ENCODE measurements at places on chromosomes 6 and 20. TPM values are rescaled to one million over a fixed set of nuclear protein-coding genes. Genes with fewer than 3 reads are reported as not detected.

COL19A1 gene
- under 0.01 TPM for total RNA-seq

GRCh38 chr20:47551841-47552240, 50.2 kb downstream of the NCOA3 start:
- DNase-seq, result no peak

GRCh38 chr20:11776687-11777086, 141.0 kb upstream of the BTBD3 start:
- peak; percentile 32 for DNase-seq

DNA sequence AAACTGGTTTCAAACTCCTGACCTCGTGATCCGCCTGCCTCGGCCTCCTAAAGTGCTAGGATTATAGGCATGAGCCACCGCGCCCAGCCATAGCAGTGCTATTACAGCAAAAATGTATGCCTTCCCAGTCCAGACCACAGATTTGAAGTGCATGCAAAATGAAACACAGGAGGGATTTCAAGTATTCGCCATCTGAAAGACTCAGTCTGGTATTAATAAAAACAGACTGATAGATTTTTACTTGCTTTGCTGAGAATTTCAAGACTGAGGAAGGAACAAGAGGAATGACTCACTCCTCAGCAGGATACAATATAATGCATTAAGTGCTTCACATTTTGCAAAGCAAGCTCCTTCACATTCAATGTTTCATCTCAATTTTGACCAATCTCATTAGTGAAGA, 134.9 kb downstream of the TMEM200A start:
- peak; percentile 77 for DNase-seq

PEX3 gene
- total RNA-seq, result 13.3 TPM

GRCh38 chr20:5680192-5680591, 70.0 kb upstream of the SHLD1 start:
- DNase-seq, result peak; percentile 11

DNA sequence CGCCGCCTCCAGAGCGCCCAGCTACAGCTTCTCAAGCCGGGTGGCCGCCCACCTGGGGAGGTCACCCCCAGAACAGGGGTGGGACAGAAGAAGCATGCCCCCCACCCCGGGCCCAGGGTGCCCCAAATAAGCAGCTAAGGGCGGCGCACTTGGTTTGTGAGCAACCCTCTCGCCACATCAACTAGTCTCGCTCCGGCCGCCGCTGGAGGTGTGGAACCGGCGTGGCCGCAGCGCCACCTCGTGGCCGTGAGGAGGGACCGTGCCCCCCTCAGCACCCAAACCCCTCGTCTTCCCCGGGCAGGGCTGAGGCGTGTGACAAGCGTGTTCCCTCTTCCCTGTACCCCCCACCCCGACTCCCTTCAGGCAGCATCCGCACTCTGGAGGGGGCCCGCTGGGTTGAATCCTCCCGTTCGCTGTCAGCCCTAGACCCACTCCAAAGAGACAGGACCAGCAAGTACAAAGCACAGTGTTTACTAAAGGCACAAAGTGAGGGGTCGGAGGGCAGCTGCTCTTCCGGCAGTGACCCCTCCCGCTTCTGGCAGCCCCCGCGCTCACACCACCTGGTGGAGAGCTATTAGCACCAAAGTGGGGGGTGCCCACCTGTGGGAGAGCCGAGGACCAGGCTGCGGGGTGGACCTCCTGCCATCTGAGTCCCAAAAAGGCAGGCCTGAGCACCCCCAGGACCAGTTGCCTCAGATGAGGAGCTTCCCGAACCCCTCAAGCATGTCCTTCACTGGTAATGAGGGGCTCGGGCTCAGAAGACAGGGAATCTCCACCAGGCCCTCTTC, 45.4 kb downstream of the MDFI start:
- peak; percentile 51 for DNase-seq

GTF2H4 gene
- total RNA-seq, result 13.4 TPM

DNA sequence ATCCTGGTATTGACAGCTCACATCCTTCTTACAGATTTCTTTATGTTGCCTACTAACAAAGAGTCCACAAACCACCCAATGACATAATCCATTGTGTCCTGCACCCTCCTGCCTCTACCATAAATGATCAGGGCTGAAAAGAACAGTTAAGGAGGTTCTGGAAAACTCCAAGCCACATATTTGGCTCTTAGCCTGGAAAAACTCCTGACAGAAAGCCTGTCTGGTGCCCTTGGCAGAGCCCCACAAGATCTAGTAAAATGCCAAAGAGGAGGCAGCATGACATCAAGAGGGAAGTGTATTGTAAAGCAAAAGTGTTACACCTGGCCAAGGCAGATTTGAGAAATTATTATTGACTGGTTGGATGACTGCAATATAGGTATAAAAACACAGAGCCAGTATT, 126.4 kb upstream of the VGLL2 start:
- DNase-seq, result no peak

GRCh38 chr20:44633872-44634600, 17.5 kb downstream of the ADA start:
- DNase-seq, result no peak

- DNase-seq, result no peak
Measured at GRCh38 chr6:347232-347631, 44.3 kb upstream of the IRF4 start.

DNA sequence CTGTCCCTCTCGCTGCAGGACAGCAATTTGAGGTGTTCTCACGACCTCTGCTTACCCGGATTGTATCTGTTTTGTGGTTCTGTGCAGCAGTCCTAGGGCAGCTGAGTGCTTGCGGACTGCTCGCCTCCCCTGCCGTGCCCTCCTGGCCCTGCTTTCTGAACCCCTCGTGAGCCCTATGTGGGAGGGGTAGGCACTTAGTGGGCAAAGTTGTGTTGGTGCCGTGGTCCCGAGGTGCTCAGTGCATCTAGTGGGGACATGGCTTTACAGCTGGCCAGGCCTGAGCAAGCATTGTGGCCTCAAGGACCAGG, 5.2 kb downstream of the TMEM181 start:
- no peak for DNase-seq

- peak; percentile 93 for DNase-seq
Measured at GRCh38 chr6:121879149-121879548, 443.7 kb downstream of the GJA1 start.

IL22RA2 gene
- total RNA-seq, result not detected

GRCh38 chr6:1474205-1474604, 84.8 kb downstream of the FOXF2 start:
- no peak for DNase-seq

DNA sequence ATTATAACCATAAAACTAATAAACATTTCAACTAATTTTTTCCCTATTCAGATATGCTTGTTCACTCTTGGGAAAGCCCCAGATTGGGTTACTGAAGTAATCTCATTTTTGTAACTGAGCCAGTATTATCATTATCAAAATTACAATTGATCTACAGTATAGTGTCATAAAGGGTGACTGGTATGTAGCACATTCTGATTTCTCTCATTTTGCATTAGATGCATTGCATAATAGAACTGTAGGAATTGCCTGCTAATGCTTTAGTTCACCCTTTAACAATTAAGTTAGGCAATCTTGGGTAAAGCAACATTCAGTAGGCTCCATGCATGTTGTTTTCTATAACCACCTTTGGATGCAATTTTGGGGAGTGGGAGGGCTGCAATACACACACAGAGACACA, 150.8 kb upstream of the FLRT3 start:
- DNase-seq, result no peak

DNA sequence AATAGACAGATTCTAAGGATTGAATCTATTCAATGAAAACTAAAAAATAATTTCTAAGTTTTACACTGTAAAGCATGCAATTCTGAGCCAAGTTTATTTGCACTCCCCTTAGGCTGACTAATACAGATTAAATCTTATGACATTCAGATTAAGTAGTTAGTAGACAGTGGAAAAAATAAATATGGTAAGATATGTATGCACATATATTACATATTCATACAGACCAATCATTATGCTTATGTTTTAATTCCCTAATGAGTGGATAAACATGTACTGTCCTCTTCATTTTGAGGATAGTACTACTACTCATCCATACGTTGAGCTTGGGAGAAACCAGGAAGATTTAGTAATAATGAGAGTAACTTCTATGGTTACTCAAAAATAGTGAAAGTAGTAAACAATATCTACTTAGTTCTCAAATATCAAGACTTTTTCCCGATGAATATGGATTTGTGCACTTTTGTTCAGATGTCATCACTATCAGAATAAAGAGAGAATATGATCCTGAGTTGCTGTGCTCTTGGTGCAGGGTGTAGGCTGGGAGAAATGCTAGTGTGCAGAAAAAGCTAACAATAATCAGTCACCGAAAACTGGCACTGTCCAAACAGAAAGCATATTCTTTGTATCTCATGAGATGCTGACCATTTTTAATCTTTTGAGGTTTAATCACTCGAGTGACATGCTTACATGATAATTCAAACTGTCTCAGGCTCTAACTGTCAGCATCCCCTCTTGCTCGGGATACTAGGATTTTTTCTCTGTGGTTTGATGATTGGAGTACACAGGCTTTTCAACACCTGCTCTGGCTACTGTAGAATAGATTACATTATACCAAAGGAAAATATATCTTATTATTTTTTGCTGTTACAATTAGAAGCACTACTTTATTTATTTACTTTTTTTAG, 111.6 kb downstream of the EPHA7 start:
- DNase-seq, result no peak

GINS1 gene
- total RNA-seq, result 6.6 TPM

DNA sequence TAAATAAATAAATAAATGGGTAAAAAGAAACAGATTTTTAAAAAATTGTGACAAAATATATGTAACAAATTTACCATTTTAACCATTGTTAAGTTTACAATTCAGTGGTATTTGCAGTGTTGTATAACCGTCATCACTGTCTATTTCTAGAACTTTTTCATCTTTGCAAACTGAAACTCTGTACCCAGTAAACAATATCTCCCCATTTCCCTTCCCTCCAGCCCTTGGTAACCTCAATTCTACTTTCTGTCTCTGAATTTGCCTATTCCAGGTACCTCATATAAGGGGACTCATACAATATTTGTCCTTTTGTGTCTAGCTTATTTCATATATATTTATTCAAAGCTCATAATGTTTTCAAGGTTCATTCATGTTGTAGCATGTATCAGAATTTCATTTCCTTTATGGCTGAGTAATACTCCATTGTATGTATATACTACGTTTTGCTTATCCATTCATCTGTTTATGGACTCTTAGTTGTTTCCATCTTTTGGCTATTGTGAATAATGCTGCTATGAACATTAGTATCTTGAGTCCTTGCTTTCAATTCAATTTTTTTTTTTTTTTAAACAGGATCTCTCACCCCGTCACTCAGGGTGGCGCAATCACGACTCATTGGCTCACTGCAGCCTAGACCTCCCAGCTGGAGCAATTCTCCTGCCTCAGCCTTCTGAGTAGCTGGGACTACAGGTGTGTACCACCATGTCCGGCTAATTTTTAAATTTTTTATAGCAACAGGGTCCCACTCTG, 8.9 kb downstream of the MANBAL start:
- peak; percentile 84 for DNase-seq

GRCh38 chr20:21510414-21511384, 3.2 kb downstream of the NKX2-2 start:
- DNase-seq, result no peak

DNA sequence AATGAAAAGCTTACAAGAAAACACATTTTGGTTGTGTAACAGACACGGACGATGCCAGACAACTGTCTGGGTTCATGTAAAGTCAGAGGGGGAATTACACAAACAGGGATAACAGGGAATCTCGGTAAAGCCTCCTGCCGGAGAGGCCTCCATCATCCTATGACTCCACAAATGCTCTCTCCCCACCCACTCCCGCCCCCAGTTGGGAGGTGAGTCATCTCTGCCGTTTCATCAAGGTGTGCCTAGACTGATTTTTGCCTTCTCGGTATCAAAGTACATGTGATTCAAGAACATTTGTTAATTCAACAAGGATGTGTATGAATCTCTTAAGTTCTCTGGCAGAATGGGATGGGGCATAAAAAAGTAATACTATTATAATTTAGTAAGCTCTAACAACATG, 304.9 kb upstream of the PRDM1 start:
- DNase-seq, result no peak

L3MBTL3 gene
- 14.4 TPM for total RNA-seq

DNA sequence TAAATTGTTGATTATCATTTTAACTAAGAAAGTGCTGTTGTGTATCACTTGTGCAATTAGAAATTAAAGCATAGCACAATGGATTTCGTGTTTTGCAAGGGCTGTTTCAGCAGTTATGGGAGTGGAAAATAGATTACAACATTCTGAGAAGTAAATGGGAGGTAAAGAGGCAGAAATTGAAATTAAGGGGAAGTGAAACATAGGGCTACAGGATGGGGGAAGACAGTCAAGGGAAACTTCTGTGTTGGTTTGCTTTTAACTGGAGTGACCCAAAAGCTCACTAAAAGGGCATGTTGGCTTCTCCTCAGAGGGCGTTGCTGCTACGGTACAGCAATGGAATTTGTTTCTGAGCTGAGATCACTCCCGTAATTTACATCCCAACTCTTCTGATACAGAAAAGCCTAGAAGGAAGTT, 147.5 kb downstream of the BCAS1 start:
- no peak for DNase-seq

DNA sequence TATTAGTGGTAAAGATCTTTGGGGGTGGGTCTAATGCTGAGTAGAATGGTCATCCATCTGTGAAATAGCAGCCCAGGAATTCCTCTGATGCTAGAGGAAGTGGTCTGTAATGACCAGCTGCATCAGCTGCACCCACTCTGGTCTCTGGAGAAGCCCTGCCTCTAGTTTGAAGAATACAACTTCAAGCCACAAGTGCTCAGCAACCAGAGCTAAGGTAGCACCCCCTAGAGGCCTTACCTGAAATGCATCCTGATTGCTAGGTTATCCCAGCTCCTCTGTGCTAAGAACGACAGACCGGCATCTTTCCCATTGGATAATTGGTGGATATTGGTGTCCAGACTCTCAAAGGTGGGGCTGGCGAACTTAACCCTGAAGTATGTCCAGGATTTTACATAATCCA, 58.2 kb downstream of the DNAH8 start:
- no peak for DNase-seq

OR2J3 gene
- total RNA-seq, result not detected

GDAP1L1 gene
- total RNA-seq, result not detected

All from IMR-90 (cell line).